ENCODE measurements at places on chromosomes 3 and 15. TPM values are rescaled to one million over a fixed set of nuclear protein-coding genes. Genes with fewer than 3 reads are reported as not detected.

Gene AGBL1
- not detected for total RNA-seq

GRCh38 chr15:74680456-74680855, 15.4 kb downstream of the EDC3 start:
- H3K4me1 ChIP-seq, result no peaks in the 10 kb centered on the region
- no peaks in the 10 kb centered on the region for H3K36me3 ChIP-seq
- no peak overlapping the region for H3K4me3 ChIP-seq
- DNase-seq, result no peak
- H3K27ac ChIP-seq, result no peak overlapping the region
- H3K27me3 ChIP-seq, result no peaks in the 10 kb centered on the region

DNA sequence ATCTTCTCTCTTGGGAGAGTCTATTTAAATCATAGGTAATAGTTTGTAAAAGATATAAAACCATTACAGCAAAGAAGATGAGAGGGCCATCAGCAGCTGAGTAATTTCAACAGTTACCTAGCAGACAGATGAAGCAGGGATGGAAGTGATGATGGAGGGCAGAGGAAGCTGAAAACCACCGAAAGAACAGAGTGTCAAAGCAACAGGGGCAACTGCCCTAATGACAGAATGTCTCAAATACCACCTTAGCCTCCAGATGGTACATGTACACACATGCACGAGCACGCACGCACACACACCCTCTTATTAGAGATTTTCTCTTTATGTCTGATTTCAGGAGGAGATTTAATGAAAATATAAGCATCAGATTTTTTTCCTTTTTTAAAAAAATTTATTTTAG, 64.5 kb downstream of the NEDD4 start:
- H3K27ac ChIP-seq, result no peak overlapping the region
- no peaks in the 10 kb centered on the region for H3K4me1 ChIP-seq
- no peak for DNase-seq
- H3K36me3 ChIP-seq, result no peaks in the 10 kb centered on the region

Gene BDH1
- total RNA-seq, result 11.1 TPM
